ENCODE measurements at places on chromosomes 1 and 21.

- peak; percentile 96 for DNase-seq
These were observed at the start of gene CITED4 for GRCh38 chr1:40862008-40862863. TSS of gene CITED4 (minus strand) at chr1:40862363. CDS start at chr1:40862127, 236 bp downstream.

- no peak for DNase-seq
These were observed 23.9 kb downstream of the CTNNBIP1 start for GRCh38 chr1:9886092-9886742.

DNA sequence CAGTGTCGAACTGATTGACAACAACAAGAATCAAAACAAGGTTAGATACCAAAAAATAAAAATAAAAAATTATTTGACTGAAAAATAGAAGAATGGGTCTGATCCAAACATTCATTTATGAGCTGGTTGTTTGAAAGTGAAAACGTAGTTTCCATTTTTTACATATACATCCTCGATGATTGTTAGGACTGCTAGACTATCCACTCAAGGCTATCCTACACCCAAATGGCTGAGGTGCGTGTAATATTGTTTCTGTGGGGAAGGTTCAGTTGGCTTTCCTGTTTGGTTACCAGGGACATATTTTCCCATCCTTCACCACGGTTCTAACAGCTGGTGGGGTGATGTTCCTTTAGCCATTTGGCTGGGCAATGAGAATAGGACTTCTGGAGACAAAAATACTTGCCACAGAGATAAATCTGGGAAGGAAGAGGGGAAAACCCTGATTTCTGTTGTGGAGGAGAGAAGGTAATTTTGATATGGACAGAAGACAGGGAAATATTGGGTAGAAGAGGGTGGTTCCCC, 66.3 kb downstream of the MAP3K7CL start:
- DNase-seq = no peak

DNA sequence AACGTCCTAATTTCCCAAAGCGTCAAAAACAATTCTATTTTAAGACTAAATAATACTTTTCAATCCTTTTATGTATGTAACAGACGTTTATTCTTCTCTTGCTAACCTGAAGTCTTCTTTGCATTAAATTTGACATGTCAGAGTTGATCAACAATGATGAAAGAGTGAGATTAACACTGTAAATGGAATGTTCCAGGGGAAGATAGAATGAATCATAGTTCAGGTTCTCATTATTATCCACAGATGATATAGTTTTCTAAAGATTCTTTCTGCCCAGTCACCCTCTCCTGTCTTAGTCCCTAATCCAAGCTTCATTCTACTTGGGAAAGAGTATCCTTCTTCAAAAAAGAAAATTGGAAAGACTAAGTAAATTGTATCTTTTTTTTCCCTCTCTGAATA, 38.9 kb downstream of the SDCCAG8 start:
- peak; percentile 79 for DNase-seq

- peak; percentile 71 for DNase-seq
These were observed 4.9 kb upstream of the NPL start for GRCh38 chr1:182784556-182785171.

GRCh38 chr1:48500541-48501450, 28.8 kb upstream of the SPATA6 start:
- no peak for DNase-seq
